ENCODE measurements at places on chromosomes 16 and 17.

- DNase-seq = no peak
These were observed 19.9 kb downstream of the CLEC19A start for GRCh38 chr16:19305443-19305842.

- no peak for DNase-seq
These were observed 190.4 kb downstream of the ABCC12 start for GRCh38 chr16:47965439-47965838.

DNA sequence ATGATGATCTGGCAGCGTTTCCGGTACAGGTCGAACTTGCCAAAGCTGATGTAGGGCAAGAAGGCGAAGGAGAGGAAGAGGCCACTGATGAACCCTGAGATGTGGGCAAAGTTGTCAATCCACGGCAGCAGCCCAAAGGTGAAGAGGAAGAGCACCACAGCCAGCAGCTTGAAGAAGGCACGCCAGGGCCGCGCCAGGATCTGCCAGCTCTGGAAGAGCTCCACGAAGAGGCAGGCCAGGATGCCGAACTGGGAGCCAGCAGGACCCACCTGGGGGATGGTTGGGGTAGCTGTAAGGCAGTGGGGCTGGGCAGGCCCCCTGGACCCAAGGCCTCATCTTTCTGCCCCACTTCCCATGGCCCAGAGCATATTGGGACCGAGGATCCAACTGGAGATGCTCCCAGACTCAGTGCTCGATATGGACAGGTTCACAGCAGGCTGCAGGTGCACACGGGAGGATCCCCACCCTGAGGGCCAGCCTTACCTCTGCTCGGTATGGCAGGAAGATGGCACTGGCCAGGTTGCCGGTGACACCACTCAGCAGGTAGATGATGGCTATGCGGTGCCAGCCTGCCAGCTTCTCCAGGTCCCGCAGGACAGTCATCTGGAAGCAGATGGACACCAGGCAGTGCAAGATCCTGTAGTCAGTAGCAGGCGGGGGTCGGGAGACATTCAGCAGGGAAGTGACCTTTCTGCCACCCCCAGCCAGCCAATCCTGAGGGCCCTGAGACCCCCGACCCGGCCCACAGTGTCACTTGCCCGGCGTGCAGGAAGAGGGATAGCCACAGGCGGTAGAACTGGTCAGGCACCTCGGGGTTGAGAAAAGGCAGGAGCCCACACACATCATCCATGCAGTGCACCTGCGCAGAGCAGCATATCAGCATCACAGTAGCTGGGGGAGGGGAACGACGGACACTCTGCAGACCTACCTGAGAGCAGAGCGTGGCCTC is 5.1 kb downstream of the SNRNP25 start:
- no peak for DNase-seq

DNA sequence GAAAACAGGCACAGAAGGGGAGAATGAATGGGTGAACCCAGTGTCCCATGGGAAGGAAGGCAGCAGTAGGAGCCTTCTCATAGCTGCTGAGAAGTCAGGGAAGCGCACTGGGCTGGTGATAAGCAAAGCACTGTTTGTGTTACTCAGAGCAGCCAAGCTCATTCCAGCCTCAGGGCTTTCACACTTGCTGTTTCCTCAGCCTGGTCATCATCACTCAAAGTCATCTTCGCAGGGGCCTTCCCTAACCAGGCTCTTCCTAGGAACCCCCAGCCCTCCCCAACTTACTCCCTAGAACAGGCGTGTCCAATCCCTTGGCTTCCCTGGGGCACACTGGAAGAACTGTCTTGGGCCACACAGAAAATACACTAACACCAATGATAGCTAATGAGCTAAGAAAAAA is 32.1 kb upstream of the LONP2 start:
- no peak for DNase-seq

- DNase-seq = no peak
These were observed 8.2 kb downstream of the SPNS2 start for GRCh38 chr17:4506892-4507291.

DNA sequence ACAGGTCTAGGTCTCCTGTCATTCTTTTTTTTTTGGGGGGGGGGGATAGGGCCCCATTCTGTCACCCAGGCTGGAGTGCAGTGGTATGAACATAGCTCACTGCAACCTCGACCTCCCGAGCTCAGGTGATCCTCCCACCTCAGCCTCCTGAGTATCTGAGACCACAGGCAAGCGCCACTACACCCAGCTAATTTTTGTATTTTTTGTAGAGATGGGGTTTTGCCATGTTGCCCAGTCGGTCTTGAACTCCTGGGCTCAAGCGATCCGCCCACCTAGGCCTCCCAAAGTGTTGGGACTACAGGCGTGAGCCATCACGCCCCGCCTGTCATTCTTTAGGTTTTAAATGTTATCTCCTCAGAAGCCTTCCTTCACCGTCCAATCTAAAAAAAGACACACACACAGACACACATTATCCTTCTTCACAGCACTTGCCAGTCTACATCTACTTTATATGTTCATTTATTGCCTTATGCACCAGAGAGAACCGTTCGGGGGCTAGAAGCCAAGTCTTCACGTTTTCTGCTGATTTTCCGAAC is 694 bp downstream of the MRPL27 start:
- DNase-seq = no peak

DNA sequence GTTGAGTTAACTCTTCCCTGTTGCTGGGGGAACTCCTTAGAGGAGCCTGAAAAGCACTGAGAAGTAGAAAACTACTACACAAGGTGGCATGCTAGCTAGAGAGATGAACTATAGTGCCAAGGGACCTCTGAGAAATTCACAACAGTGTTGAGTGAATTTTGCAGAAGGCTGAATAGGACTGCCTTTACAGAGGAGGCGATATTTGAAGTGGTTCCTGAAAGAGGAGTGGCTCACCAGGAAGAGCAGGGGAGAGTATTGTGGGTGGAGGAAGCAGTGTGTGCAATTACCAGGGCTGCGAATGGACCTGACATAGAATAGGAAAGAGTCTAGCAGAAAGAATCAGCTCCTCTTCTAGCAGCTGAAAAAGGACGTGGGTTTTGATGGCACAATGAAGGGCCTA is 66.4 kb downstream of the CDK5R1 start:
- DNase-seq = no peak

DNA sequence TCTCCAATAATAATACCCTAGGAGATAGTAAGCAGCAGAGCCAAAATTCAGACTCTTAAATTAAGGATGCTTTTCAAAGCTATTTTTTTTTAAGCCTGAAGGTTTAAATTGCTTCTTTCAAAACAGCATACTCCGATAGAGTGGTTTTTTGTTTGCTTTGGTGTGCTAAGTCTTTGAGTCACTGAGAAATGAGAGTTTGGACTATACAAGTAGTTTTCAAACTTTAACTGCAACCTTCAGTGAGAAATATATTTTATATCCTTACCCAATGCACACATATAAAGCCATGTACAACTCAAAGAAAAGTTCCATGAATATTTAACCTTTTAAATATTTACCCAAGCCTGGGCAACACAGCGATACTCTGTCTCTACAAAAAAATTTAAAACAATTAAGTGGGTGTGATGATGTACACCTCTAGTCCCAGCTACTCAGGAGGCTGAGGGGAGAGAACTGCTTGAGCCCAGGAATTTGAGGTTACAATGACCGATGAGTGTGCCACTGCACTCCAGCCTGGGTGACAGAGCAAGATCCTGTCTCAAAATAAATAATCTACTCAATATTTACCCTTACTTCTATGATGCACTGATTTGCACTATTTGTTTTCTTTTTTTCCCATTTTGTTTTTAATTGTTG is 19.2 kb downstream of the DCUN1D3 start:
- DNase-seq = no peak

DNA sequence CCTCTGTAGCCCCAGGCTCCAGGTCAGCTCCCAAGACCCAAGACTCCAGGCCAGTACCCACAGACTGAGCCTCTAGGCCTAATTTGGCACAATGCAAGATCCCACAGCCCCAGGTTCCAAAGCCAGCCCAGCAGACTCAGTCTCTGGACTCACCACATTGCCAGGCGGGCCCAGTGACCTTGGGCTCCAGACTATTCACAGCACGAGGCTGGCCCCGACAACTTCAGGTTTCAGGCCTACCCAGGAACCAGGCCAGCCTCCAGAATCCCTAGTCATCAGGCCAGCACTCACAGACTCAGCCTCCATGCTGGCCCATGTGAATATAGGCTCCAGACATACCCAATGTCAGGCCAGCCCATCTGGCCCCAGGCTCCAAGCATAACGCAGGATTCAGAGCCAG is 103.8 kb downstream of the CEP112 start:
- no peak for DNase-seq

DNA sequence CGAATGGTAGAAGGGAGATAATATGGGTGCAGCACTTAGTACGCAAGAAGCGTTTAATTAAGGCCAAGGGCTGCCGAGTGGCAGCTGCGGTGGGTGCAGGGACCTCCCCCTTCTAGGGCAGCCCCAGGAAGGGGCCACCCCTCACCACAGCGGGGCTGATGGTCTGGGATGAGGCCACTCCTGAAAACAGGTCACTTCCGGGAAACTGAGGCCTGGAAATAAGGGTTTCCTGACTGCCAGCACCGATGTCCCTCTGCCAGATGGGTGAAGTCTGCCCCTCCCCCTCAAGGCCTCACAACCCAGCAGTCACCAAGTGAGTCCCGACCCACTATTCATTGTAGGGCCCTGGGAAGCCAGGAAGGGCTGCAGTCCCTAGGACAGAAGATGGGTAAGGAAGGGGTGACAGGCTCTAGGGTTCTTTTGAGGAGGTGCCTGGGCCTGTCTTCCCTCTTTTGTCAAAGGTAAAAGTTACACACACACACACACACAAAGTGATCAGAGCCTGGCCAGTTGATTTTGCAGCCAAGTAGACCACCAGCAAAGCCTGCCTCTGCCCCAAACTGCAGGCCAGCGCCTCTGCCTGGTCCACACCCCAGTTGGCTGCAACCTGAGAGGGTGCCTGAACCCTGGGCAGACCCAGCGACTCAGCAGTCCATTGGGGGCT is 12.5 kb downstream of the SREBF1 start:
- DNase-seq = no peak

GRCh38 chr16:79163691-79164387 is 436.7 kb downstream of the MAF start:
- DNase-seq = no peak

DNA sequence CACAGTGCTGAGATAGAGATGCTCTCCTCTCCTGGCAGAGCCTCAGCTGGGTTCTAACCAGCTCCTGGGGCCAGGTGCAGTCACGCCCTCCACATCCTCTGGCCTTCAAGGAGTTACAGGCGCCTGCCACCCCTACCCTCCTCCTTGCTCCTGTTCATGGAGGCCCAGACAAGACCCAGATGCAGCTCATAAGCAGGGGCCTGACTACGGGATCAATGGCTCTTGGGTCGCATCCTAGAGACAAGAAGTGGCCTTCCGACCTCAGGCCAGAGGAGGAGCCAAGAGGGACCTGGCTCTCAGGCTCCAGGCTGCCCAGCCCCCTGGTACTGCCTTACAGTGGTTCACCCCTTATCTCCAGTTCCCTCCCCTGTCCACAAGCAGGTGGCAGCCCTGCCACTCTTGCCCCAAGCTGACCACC is 23.0 kb downstream of the ARHGAP27 start:
- DNase-seq = no peak

DNA sequence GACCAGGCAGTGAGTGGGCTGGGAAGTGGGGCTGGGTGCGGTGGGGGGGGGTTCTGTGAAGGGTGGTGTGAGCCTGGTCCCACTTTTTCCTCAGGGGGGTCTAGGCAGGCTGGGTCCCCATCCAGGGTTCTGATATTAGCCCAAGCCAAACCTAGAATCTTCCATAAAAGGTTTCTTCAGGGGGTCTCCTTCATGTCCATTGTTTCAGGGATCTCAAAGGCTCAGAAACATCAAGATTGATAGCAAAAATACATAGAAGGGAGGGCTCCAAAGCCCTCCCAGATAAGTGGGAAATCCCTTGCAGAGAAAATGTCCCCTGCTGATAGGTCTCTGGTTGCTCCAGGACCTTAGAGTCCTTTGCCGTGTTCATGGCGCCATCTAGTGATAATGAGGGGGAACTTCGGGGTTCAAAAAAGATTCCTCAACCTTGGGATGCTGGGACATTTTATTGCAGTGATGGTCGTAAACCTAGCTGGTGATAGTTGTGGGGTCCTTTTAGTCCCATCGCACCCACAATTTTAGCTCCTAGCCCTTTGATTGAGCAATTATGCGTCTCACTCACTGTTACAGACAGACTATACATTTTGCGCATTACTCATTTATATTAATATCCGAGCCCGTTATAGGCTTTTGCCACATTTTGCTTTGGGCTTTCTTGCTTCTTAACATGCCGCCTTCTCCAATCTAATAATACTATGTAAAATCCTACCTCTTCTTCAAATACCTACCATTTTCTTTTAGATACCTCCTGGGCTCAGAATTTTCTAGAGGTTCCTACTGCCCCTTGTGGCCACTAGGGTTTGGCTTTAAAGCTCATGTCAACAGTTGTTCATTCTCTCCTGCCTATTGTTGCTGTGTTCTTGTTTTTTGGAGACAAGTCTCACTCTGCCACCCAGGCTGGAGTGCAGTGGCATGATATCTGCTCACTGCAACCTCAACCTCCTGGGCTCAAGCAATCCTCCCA is 35.1 kb downstream of the IGF2BP1 start:
- DNase-seq = peak; percentile 6

GRCh38 chr16:72673118-72673517 is 374.8 kb downstream of the ZFHX3 start:
- DNase-seq = no peak

DNA sequence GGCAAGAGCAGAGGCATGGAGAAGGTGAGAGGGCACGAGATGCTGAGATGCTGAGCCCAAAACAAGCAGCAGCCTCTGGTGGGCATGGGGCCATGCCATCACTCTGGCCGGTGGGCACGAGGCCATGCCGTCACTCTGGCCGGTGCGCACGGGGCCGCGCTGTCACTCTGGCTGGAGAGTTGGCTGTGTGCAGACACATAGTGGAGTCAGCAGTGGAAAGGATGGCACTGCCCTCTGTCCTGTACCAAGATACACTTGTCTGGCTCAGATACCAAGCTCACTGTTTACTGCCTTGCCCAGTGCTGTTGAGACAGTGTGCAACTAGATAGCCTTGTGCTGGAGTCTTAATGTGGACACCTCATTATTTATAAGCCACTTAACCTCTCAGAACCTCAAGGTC is 45.1 kb downstream of the CYB5D2 start:
- no peak for DNase-seq

- no peak for DNase-seq
These were observed 250.8 kb downstream of the STX8 start for GRCh38 chr17:9324864-9325263.

DNA sequence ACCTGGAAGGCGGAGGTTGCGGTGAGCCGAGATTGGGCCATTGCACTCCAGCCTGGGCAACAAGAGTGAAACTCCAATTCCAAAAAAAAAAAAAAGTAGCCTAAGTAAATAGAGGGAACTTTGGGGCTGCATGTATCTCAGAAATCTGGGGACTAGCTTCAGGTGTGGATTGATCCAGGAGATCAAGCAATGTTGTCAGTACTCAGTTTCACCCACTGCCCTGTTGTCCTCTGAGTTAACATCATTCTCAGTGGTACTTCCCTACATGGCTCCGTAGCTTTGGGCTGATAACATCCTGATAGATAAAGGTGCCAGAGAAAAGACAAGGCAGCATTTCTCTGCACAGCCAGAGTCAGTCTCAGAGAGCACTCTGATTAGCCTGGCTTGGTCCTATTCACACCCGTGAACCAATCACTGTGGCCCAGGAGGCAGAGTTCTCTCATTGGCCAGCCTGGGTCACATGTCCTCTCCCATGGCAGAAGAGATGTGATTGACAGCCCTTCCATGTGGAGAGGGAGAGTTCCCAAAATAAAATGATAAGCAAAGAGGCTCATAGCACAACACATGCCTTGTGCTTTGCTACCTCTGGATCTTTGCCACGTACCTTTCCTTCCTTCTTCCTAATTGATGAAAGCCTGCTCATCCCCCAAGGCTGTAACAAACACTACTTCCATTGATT is 99.6 kb downstream of the ABCC1 start:
- no peak for DNase-seq
